ENCODE measurements at places on chromosomes 16 and 17.

GRCh38 chr17:37225465-37225864 is 150.3 kb upstream of the C17orf78 start:
- no peak for DNase-seq

DNA sequence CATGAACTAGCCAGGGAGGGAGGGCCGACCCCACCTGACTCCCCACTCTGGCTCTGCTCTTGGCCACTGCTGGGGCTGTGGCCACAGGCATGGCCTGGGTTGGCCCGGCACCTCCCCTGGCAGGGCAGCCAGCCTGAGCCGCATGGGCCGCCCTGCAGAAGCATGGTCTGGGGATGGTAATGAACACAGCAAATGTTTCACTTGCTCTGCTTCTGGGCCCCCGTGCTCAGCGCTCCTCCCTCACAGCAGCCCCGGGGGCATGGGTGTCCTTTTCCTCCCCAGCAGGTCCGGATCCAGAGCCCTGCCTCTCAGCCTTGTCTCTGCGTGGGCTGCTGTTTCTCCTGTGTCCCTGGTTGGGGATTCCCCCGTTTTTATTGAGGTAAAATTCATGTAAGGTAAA is 30.9 kb upstream of the KCNJ12 start:
- no peak for DNase-seq

DNA sequence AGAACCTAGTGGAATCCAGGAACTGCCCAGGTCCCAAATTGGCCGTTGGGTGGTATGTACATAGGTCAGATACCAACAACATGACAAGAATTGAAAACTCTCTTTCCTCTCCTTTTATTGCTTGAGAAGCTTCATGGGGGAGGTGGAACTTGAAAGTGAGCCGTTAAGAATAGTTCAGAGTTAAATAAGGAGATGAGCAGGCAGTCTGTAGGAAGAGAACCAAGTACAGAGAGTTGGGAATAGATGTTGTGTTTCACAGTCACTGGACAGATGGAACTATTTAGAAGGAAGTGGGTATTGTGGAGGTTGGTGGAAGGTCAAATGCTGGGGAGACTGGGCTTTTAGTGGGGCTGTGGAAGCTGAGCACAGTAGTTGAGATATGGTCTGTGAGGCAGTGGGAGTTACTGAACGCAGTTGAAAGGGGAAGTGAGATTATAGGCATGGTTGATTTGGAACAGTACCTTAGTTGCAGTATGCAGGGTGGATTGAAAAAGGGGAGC is 26.4 kb downstream of the ARHGAP44 start:
- DNase-seq: no peak

GRCh38 chr16:56776562-56776961 is 46.6 kb downstream of the NUP93 start:
- DNase-seq: peak; percentile 52

GRCh38 chr17:42381898-42382297 is 6.3 kb downstream of the STAT3 start:
- DNase-seq: no peak

DNA sequence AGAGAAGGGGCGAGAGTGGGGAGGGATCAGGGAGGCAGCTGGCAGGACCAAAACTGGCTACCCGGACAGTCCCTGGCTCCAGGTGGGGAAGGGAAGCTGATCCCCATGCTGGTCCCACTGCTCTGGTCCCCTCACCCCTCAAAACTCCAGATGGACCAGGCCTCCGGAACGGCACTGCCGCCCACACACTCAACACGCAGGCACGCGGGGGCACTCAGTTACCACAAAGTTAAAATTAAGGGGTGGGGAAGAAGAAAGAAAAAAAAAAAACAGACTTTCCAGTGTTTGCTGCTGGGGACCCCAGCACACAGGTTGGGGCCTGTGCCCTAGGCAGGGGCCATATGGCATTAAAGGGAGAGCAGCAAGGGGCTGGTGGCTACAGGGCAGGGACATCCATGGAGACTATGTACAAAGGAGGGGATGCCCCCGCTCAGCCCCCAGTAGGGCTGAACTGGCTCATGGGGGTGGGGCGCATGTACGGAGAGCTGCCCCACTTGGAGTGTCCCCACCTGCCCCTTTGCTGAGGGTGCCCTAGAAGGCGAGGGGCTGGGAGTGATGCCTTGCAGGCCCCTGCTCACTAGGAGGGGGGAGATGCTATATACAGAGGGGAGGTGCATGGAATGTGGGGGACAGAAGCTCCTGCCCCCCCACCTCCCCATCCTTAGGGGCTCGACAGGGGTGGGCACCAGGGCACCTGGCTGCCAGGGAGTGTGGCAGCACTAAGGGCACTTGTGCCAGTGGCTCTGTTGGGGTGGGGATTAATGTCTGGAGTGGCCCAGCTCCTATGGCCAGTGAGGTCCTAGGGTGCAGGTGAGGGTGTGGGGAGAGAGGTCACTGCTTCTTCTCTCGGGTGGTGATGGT is 5.6 kb downstream of the TP53I13 start:
- DNase-seq: no peak

DNA sequence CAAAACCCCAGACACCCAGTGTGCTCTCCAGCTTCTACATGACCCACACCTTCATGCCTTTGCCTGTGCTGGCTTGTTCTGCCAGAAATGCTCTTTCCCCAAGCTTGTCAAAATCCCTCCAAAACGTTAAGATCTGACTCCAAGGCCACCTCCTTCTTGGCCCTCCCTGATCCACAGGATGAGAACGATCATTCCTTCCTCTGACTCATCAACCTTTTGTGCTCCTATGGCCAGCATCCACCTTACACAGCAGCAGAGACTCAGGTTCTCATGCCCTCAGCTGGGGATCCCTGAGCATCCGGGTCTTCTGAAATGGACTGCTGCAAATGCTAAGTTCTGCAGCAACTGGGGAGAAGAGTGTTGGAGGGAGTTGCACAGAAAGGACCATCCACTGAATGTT is 2.9 kb downstream of the ZBTB4 start:
- no peak for DNase-seq

DNA sequence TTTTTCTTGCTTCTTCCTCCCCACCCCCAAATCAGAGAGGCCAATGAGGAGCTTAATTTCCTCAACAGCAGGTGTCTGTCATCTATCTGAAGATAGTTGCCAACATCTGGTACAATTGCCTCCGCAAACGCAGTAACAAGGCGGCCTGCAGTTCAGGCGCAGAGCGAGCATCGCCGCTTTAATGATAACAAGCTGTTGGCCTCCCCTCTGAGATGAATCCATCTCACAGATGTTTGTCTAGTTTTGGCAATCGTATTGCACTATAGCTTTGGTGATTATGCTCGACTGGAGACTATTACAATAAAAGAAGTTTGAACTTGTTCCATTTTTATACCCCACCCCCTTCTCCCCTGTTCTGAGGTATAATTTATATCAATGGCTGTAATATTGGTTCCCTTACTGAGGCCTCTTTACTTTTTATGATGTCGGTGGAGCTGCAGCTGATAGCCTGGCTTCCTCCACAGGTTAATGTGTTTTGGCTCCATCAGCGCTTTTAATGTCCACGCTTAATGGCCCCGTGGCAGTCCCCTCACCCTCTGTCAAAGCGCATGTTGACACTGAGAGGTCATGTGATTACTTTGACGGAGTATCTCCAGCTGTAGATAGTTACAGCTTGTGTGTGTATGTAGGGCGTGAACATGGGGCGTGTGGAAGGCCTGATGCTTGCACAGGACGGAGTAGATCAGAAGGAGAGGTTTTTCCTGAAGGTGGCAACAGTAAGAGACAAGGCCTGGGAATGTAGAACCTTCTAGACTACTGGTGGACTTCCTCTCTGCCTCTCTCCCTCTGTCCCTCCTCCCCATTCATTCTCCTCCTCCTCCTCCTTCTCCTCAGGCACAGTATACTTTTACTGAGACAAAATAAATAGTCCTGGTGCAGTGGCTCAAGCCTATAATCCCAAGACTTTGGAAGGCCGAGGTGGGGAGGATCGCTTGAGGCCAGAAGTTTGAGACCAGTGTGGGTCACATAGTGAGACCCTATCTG is 164.7 kb downstream of the MSI2 start:
- DNase-seq: no peak

DNA sequence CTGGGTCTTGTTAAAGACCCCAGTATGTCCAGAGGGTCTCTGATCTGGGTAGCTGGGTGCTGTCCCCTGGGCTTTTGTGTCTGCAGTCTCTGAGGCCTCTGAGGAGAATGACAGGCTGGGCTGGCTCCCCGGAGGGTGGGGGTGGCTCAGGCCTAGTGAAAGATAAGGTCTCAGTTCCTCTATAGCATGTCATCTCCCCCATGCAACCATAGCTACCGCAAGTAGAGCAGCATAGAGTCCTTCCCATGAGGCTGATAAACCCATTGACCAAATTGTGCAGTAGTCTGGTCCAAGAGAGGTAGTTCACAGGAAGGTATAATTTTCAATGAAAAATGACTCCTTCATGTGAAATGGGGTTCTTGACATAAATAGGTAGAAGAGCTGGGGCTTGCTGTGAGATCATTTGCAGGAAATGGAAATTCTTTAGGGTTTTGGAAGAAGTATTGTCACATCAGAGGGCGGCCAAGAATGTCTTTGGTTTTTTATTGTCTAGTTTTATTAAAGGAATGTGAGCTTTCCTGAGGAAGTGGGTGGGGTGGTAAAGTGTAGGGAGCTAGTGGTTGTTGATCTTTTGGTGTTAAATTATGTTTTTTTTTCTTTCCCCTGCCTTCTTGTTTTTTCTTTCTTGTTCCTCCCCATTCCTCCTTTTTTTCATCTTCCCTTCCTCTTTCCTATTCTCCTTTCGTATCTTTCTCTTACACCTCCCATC is 21.0 kb downstream of the SLC7A6OS start:
- no peak for DNase-seq

- peak; percentile 85 for DNase-seq
Measured at GRCh38 chr17:79026376-79027273, 2.7 kb downstream of the C1QTNF1 start.

GRCh38 chr17:49407981-49408501 is 6.6 kb downstream of the PHB1 start:
- peak; percentile 90 for DNase-seq

- DNase-seq: peak; percentile 9
Measured at GRCh38 chr17:75152523-75152921, 1.8 kb downstream of the JPT1 start.

DNA sequence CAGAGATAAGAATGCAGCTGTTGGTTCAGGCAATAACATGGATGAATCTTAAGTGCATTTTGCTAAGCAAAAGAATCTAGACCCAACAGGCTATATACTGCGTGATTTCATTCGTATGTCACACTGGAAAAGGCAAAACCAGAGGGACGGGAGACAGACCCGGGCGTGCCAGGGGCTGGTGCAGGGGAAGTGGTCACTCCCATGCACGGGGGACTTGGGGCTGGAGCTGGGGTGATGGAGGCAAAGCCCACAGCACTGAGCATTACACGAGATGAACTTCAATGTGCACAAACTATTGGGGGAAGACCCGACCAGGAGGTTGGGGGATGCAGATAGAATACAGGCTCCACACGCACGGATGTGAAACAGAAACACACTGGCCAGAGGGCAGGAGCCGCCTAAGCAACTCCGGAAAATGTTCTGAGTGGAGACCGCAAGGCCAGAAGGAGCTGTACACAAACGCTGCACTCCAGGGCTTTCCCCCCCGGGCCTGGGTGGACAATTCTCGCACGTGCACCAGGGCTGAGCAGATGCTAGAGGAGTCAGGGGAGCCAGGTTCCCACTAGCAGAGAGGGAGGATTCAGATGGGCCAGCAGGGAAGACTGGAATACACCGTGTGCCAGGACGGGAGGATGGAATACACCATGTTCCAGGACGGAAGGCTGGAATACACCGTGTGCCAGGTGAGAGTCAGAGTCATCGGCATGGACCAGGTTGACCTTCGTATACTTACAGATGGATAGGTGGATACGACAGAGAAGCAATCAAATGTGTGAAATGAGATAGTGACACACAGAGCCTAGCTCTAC is 11.3 kb downstream of the LMF1 start:
- DNase-seq: no peak

- DNase-seq: no peak
Measured at GRCh38 chr17:7107012-7107754, 7.4 kb downstream of the ASGR2 start.

- no peak for DNase-seq
Measured at GRCh38 chr17:69473841-69474831, 59.6 kb downstream of the MAP2K6 start.

GRCh38 chr16:76176153-76176552 is 101.0 kb upstream of the CNTNAP4 start:
- no peak for DNase-seq

- no peak for DNase-seq
Measured at GRCh38 chr17:43698678-43699437, 37.1 kb upstream of the MEOX1 start.

GRCh38 chr17:44001461-44001920 is 2.9 kb upstream of the NAGS start:
- no peak for DNase-seq

DNA sequence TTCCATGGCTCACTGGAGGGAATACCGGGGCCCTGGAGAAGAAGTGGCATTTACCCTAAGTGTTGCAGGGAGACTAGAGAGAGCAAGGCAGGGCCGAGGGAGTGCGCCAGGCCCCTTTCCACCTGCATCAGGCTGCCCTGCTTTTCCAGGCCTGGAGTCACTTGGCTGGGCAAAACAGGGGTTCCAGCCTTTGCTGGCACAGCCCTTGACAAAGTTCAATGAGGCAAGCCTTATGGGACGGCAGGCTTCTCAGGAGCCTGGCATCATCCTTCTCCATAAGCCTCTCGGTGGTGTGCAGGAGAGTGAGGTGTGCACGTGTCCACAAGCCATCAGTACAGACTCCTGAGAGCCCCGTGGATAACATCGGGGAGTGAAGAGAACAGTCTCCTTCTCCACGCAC is 27.1 kb downstream of the CACNA1G start:
- no peak for DNase-seq

GRCh38 chr17:81890447-81891302 is 711 bp downstream of the ALYREF start:
- DNase-seq: no peak

DNA sequence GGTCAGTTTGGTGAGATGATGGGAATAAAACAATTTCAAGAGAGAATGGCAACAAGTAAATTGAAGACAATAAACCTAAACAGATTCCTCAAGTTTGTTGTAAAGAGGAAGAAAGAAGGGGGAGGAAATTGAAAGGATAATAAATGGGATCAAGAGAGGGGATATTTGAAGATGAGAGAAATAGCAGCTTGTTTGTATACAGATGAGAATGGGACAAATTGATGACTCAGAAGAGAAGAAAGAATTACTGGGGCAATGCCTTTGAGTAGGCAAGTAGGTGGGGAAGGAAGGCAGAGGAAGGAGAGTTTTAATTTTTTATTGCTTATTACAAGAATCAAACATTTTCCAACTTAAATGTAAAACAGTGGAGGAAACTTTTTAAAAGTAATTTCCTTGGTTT is 98.3 kb downstream of the CHD9 start:
- DNase-seq: no peak

DNA sequence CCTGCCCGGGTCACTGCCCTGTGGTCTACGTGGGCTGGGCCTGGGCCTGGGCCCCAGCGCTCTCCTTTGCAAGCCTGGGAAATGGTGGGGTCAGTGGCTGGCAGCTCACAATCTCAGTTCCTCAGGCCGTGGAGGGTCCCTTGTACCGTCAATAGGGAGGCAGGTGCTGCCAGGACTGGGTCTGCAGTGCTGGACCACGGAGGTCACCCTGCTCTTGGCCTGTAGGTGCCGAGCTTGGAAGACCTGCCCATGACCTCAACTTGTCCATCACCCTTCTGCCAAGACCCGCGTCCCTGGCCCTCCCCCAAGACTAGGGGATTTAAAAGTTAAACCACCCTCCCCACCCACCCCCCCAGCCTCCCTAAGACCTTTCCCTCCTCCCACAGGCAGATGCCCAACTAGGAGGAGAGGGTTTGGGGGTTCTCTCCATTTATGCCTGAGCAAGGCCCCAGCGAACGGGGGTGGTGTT is 2.5 kb downstream of the TBX2 start:
- DNase-seq: no peak

Data from cardiac muscle cell (in vitro differentiated cells and primary cell).